Stimulated activated CD8-positive, alpha-beta memory T cell treated with anti-CD3 and anti-CD28 coated beads, Interleukin-4, amount 100 ng/mL, for 48 hours (primary cell): ENCODE measurements at places on chromosomes 11 and 22.

GRCh38 chr22:35463231-35463933 is 63.4 kb downstream of the MCM5 start:
- DNase-seq: no peak

GRCh38 chr11:118449316-118449918 is 13.1 kb downstream of the KMT2A start:
- no peak for DNase-seq

DNA sequence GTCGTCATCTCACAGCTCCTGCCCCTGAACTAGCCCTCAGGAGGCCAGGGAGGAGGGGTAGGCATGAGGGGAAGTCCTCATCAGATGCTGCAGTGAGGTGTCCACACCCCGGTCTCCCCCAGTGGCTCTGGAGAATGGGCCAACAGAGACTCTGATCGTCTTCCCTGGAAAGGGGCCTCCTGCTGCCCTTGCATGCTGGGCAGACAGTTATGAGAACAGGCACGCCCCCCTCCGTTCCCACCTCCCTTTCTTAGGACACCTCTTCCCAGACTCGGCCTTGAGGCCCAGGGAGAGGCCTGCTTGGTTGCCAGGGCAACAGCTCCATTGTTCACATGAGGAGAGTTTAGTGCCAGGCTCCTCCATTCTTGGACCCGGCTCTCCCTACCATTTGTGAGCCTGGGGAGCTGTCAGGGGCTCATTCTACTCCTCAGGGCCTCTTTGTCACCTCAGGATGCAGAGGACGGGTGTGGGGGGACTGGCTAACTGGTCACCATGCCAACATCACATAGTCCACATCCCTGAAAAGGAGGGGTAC is 157.7 kb downstream of the TTC17 start:
- DNase-seq: no peak

- no peak for DNase-seq
Observed at GRCh38 chr22:33109514-33110430, 51.6 kb upstream of the SYN3 start.

- no peak for DNase-seq
Observed at GRCh38 chr22:28116219-28116673, 197.2 kb upstream of the PITPNB start.

DNA sequence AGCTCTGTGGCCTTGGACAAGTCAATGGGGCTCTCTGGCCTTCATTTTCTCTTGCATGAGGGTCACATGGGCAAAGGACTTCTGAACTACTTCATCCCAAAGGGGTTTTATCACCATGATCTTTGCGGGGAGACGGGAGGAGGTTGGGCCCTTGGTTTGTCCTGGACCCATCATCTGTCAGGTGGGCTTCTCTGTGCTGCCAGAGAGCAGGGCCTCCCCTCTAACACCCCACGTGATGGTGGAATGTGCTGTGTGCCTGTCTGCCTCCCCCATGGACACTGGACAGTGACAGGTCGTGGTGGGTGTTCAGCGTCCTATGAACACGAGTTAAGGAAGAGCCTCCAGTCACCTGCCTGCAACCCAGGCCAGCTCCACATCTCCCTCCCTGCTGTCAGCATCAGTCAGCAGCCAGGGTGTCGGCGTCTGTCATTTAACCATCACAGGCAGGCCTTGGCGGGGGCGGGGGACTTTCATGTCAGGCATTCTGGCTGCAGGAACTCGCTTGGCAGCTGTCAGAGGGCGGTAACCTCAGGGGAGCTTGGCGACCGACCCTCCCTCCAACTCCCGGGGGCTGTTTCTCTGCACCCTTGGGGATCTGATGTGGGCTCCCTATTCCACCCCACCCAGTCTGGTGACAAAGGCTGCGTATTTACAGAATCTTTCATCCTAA is 2.6 kb upstream of the SUN2 start:
- peak; percentile 80 for DNase-seq

DNA sequence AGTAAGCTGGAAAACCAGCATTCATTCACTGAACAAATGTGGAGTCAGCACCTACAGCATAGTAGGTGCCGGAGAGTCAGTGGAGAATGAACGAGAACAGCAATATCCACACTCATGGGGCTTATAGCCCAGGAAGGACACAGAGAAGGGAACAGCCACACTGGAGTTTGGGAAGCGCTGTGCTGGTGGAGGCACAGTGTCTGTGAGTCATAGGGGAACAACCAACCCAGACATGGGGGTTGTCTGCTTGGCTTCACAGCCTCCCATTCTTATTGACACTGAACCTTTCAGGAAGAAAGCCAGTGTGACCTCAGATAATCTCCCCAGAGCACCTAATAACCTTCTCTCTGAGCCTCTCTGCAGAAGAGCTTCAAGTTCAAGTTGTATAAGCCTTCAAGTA is 56.6 kb upstream of the UBASH3B start:
- DNase-seq: no peak

DNA sequence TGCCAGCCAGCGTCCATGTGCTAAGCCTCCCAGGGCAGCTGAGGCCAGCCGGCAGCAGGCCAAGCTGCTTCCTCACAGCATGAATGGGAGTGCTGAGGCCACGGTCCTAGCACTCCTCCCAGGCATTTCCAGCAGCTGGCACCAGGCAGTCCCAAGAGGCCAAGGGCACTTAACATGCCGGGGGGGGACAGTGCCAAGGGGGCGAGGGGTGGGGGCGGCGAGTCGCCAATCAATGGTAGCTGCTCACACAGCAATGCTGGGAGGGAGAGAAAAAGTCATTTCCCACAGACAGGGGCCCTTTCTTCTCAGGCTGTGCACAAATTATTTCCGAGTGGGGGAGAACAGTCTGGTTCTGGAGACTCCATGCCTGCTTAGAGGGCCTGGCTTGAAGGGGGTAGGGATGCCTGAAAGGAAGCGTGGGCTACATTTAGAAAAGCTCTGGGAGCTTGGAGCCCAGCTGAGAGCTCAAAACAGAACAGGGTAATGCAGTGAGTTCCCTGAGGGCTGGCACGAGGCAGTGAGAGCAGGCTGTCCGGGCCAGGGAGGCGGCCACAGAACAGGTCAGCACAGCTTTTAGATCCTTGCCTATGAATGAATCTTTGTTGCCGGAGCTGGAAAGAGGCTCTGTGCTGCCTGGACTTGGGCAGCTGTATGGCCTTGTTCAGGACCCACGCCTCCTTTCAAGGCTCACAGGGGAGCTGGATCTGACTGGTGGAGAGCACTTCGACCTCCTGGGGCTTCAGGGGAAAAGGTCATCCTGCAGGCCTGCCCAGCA is 14.4 kb upstream of the TBC1D10A start:
- DNase-seq: no peak

GRCh38 chr11:72030472-72031045 is 31.9 kb downstream of the IL18BP start:
- no peak for DNase-seq

DNA sequence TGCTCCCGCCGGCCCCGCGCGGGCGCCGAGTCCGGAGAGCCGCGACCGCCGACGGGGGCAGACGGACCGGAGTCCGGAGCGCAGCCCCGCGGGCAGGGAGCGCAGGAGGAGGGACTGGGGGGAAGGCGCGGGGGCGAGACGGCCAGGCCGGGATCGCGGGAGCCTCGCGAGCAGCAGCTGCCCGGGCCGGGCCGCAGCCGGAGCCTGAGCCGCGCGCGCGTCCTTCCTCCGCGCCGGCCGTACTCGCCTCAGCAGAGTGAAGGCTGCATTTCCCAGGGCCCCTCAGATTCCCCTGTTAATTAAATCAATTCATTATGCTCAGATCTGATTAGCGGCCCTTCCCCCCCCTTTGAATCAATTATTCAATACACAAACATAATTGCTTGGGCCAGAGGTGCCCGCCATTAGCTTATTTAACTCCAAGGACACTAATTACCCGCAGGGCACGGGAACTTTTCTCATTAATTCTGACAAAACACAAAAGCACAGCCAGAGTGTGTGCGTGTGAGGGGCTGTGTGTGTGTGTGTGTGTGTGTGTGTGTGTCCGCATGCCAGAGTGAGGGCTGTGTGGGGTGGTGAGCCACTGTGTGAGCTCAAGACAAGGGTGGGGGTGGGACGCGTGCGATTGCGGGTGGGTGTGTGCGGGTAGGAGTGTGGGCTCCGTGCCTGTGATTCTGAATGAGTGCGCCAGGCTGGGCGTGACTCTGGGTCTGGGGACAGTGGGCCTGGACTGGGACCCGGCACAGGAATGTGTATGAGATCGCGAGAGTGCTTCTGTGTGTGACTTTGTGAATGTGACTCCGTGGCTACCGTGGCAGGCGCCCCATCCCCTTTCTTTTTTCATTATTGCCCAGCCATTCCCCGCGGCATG is 5.1 kb upstream of the LMO1 start:
- DNase-seq: no peak

DNA sequence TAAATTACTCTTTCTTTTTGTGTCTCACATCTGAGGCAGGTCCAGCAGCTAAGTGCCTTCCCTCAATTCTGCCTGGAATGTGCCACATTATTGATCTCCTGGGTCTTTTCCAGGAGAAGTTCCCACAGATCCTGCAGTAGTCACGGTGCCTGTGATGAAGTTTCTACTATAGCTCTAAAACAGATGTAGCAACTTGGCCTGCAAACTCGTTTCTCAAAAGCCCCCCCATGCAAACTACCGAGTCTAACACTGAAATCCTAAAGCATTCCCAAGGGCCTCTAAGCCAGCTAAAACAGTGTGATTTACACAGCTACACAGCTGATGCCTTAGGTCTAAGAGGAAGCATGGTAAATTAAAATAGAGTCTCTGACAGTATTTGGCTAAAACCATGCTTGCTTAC is 54.3 kb downstream of the DDI1 start:
- DNase-seq: no peak

DNA sequence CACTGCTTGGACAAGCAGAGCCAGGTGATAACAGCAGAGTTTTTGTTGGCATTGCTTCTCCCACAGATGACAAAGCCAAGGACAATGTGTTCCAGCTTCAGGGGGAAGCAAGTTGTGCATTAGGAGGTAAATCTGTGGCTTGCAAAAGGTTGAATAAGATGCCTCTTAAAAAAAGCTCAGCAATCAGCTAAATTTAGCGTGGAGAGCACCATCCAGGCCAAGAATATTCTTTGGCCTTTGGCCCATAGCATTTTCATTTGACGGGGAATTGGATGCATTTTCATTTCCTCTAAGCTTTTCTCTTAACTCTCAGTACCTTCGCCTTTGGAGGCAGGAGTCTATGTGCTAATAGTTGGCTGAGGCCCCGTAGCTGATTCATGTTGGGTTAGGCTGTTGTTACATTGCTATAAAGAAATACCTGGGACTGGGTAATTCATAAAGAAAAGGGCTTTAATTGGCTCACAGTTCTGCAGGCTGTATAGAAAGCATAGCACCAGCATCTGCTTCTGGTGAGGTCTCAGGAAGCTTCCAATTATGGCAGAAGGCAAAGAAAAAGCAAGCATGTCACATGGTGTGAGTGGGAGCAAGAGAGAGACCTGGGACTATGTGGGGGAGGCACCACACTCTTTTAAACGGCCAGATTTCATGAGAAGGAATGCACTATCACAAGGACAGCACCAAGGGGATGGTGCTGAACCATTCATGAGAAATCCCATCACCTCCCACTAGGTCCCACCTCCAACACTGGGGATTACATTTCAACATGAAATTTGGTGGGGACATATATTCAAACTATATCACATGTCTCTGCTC is 350.1 kb upstream of the C11orf87 start:
- DNase-seq: no peak

DNA sequence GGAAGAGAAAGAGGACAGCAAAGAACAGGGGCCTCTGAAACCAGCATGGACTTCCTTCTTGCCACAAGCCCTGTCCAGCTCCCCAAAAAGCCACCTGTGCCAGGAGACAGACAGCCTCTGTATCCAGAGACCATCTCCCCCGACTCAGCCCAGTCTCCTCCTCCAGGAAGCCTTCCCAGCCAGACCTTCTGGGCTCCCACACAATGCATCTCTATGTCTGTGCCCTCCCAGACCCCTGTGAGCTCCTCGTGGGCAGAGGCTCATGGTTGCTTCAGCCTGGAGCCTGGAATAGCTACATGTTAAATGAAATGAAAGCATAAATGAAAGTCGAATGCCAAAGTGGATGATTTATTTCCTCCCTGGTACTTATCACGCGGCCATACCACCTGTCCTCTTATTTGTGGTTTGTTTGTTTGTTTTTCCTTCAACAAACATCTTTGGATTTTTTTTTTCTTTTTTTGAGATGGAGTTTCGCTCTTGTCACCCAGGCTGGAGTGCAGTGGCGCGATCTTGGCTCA is 7.3 kb upstream of the ARAP1 start:
- no peak for DNase-seq

- no peak for DNase-seq
Observed at GRCh38 chr11:93895106-93895862, 44.9 kb upstream of the VSTM5 start.

DNA sequence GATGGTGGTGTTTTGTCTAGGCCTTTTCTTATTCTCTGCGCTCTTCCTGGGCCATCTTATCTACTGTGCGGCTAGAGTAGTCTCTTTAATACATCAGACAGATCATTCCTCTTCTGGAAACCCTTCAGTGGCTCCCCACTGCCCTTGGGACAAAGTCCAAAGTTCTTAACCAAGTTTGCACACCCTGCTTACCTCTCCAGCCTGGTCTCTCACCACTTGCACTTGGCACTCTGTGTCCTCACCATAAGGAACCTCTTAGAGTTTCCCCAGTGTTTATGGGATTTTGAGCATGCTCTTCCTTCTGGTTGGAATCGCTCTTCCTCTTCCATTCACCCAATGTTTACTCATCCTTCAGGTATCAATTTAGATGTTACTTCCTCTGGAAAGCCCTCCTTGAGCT is 5.2 kb upstream of the SPTBN2 start:
- DNase-seq: no peak

- no peak for DNase-seq
Observed at GRCh38 chr22:24424901-24425775, 2.3 kb upstream of the ADORA2A start.

- no peak for DNase-seq
Observed at GRCh38 chr11:118653684-118654390, 25.6 kb downstream of the TREH start.

GRCh38 chr22:39175353-39176142 is 23.1 kb upstream of the CBX7 start:
- peak; percentile 22 for DNase-seq

GRCh38 chr22:20264614-20265452 is 3.3 kb downstream of the RTN4R start:
- DNase-seq: no peak

GRCh38 chr11:64976651-64977050 is 4.7 kb upstream of the MAJIN start:
- DNase-seq: no peak

DNA sequence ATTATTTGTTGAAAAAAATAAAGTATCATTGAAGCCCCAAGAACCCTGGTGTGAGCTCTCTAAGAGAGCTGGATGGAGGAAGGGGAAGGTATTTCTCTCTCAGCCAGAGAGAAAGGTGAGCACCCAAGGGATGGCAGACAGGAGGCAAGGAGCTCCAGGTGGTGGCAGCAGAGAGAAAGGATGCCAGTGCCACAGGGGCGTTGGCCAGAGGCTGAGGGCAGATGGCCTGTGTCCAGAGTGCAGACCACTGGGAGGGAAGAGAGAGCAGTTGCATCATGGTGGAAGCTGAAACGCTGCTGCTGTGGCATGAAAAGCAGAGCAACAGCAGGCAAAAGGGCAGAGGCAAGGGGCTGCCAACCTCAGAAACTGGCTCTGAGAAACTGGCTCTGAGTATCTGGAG is 8.5 kb downstream of the SPON1 start:
- peak; percentile 30 for DNase-seq
